ENCODE measurements at places on chromosomes 3 and 15.

DNA sequence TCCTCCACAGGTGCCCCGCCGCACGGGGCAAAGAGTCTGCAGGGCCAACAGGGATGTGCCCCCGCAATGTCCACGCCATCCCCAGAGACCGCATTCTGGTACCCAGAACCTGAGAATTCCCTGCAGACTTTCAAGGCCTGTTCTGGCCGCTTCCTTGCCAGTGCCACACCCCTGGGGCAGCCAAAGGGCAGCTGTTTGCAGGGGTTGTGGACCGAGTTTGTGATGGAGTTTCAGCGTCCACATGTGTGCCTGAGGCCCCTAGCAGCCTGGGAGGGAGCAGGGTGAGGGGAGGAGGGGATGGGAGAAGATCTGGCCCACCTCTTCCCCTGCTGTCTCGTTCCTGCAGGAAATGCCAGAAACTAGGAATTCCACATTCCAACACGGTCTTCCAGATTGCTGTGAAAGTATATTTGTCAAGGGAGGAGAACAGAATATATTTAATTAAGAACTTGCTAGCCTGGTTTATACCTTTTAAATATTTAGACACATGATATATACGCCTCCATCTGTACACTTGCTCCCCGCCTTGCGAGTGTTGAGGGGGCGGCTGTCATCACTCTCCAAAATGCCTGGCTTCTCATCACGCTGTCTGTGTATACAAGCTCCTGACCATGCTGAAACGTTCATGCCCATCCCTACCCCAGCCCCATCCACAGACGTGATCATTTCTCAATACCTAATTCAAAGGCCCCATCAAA is 31.1 kb upstream of the RASA2 start:
- DNase-seq = no peak

DNA sequence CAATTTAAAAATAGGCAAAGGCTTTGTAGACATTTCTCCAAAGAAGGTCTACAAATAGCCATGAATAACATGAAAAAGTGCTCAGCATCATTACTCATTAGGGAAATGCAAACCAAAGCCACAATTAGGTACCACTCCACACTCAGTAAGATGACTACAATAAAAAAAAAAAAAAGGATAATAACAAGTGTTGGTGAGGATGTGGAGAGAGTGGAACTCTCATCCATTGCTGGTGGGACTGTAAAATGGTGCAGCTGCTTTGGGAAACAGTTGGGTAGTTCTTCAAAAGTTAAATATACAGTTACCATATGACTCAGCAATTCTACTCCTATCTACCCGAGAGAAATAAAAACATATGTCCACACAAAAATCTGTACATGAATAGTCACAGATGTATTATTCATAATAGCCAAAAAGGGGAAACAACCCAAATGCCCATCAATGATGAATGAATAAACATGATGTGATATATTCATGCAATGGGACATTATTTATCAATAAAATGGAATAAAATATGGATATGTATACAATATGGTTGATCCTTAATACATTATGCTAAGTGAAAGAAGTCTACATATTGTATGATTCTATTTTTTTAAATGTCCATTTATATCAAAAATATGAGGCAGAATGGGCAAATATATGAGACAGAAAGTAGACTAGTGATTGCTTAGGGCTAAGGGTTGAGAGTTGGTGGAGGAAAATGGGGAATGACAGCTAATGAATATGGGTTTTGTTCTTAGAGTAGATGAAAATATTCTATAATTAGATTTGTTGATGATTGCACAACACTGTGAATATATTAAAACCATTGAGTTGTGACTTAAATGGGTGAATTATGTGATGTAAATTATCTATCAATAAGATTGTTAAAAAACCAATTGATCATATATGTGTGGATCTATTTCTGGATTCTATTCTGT is 66.1 kb upstream of the SMAD3 start:
- DNase-seq = no peak

GRCh38 chr3:147836330-147836729 is 427.2 kb downstream of the ZIC1 start:
- DNase-seq = no peak

GRCh38 chr3:5423523-5423922 is 236.0 kb downstream of the EDEM1 start:
- no peak for DNase-seq

GRCh38 chr3:9901967-9902366 is 681 bp upstream of the IL17RE start:
- no peak for DNase-seq
